Kasumi-1 (cell line): ENCODE measurements at places on chromosomes 11 and 22.

- no peak for DNase-seq
Measured at GRCh38 chr22:44455963-44456358, 42.1 kb downstream of the RTL6 start.

GRCh38 chr22:27134315-27134701 lies 476.9 kb downstream of the MIAT start:
- peak; percentile 84 for DNase-seq

- DNase-seq: no peak
Measured at GRCh38 chr11:87083029-87083428, 45.3 kb downstream of the TMEM135 start.

DNA sequence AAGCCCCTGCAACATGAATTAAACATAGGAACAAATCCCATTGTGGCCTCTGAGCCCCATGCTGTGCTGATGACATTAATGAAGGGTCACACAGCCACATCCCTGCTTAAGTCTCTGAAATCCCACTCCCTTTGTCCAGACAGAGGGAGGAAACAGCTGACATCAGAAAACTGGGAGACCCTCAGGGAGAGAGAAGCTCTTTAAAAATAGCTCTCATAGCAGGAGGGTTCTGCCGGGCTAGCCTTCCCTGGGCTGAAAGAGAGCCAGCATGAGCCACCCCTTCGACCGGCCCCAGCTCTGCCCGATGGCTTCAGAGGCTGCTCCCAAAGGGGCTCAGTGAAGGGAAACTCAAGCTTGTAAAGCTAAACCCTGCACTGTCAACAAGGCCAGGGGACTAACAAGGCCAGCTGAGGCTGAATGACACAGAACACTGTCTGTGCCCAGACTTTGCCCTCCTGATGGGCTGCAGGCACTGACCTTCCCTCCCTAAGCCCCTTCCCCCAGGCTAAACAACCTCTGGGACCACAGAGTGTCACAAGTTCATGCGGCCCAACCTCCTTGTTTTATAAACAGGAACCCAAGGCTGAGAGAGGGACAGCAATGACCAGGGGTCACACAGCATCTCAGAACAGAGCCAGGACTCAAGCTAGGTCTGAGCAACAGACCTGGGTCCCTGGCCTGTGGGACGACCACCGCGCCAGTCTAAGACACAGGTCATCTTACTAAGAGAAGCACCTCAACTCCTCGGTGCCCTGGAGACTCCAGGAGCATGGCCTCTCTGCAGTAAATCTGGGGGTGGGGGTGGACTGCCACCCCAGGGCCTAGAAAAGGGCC lies 163.8 kb downstream of the CHST1 start:
- DNase-seq: no peak

DNA sequence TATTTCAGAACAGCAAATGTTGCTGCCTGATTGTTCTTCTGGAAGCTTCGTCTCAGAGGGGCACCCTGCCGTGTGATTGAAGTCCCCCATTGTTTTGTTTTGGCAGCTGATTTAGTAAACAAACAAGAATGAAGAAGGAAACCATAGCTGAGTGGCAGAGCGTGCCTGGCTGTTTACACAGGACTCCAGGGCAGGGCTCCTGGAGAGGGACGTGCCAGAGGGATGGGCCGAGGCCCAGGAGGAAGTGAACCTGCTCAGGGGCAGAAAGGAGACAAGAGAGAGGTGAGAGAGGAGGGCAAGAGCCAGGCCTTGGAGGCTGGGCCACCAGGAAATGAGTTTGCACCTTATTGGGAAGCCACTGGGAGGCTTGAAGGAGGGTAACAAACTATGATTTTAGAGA lies 85.5 kb upstream of the B3GAT1 start:
- DNase-seq: no peak

DNA sequence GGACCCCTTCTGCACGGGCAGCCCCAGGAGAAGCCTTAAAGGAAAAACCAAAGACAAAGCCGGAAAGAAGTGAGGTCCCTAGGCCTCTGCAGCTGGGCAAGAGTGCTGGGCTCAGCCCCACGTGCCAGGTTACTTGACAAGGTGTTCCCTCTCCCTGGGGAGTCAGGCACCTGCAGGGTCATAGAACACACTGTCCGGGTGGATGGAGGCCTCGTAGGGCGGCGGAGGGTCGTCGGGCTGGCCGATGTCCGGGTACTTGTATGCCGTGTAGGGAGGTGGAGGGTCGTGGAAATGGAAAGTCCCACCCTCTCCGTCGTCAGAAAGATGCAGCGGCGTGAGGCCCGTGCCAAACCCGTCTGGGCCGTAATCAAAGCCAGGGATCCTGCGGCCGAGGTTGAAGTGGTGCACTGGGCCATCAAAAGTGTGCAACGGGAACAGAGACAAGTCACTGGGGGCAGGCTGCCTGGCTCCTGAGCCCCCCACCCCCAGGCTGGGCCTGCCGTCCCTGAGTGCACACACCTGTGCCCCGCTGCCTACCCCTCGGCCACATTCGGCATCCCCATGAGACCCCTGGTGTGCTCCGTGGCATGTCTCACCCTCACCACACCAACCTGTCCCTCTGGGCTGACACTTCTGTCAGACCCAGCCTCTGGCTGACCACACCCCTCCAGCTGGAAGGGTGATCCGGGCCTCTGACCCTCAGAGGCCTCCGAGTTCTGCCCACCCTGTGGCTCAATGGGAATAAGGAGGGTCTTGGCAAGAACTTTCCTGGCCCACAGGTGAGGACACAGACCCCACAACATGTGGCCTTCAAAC lies 81.1 kb downstream of the DGCR2 start:
- no peak for DNase-seq

DNA sequence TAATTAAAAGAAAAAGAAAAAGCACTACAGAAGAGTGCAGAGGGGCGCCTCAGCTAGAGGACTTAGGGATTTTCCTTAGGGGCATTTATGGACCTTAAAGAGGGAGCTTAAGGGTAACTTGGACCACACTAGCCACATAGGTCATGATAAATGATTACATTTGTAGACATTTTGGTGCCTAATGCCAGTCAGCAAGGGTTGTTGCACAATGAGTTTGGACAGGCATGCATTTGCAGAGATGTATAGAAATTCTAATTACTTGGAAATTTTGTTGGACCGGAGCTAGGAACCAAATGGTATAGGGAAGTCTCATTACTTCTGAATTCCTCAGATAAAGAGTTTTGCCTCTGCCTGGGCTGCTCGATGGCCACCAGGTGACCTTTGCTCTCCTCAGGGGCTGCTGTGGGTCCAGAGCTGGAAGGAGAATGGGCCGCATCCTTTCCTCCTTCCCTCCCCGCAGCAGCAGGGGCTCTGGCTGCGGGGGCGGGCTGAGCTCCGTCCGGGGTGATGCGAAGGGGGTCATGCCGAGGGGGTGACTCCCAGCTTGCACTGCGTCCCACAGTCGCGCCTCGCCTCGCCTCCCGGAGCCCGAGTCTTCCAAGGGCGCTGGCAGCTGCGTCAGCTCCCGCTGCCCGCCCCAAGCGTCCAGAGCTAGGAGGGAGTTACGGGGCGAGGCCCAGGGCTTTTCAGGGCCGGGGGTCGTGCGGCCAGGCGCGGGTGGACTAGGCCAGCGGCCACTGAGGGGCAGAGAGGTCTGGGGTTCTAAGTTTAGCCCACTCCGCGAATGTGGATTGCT lies 20.3 kb upstream of the MALAT1 start:
- no peak for DNase-seq

GRCh38 chr22:49937758-49938564 lies 19.5 kb downstream of the CRELD2 start:
- no peak for DNase-seq

DNA sequence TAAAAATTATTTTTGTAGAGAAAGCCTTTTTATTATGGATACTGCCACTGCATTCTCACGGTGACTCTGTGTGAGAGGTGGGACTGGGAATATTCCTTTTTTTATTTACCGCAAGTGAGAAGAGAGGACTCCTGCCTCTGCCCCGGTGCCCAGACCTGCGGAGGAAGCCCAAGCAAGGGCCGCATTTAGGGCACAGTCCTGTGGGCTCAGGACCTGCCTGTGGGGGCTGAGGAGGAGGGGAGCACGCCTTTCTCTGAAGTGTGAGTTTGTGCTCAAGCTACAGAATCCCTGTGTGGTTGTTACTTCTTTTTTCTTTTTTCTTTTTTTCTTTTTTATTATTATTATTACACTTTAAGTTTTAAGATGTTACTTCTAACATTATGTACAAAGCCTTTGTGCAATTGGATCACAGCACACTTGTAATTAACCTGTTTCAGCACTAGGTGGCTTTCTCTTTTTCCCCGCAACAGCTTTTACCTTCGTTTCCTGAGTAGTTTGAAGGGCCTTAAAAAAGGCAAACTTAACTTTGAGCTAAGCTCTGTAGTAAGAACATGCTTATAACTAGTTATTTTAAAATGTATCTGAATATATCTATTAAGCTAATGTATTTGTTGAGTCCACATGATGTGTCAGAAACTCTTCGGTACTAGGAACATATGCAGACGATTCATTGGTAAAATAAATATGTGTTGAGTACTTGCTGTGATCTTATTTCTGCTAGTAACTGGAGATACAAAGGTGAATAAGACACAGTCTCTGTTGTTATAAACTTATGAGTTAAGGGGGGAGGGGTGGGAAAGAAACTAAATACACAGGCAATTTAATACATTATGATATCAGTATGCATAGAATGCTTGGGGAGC lies 18.3 kb downstream of the AMOTL1 start:
- peak; percentile 68 for DNase-seq

DNA sequence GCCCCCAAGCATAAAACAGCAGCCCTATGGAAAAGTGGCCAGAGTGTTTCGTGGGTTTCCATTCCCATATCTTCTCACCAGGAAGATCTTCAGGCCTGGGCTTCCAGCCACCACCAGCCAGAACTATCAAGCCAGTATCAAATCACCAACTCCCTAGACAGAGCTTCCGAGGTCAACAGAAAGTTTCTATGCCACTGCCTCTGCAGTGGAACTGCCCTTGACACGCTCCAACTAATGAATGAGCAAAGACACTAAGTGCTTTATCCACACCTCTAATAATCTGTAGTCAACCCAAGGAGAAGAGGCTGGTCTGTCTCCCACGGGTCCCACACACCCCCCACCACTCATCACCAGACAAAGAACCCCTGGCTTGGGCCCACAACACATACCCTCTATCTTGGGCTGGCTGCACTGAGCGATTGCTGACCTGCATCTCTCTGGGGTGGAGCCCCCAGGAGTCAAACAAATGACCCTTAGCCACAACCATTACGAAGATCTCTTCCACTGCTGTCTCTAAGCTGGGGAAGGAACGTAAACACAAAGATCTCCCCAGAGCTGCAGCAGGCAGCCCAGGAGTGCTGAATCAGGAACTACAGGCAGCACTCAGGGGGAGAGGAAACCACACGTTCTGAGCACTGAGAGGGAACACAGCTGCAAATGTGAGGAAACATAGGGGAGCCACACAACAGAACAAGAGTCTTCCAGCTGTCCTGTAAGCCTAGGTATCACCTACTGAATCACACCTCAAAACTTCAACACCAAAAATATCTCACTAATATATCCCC lies 9.7 kb downstream of the OR5AN1 start:
- peak; percentile 87 for DNase-seq

GRCh38 chr22:43167001-43167589 lies 15.7 kb downstream of the TSPO start:
- DNase-seq: no peak

GRCh38 chr11:132123854-132124835 lies 753.7 kb downstream of the NTM start:
- no peak for DNase-seq

DNA sequence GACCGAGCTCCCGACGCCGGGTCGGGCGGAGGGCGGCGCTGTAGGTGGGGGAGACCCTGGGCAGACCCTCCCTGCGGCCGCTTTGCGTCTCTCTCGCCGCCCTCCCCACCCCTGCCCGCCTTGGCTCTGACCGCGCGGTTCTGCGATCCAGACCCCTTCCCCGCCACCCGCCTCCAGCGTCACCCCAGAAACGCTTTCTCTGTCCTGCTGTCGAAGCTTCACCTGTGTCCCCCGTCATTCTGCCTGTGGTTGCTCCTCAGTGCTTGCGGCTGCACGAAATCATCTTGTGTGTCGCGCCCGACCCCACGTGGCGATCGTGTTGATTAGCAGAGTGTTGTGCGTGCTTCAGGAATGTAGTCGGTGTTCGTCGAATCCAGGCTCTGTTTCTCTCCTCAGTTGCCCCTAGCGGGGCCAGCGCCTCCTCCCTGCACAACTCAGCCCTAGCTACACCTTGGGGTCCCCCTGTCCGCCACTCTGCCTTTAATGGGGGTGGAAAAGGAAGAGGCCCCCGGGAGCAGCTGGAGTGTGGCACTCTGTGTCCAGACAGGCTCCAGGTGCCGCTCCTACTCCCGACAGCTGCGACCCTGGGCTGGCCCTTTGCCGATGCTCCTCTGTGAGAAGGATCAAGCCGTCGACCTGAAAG lies 851 bp downstream of the PTDSS2 start:
- DNase-seq: peak; percentile 80

- no peak for DNase-seq
Measured at GRCh38 chr11:134086376-134086775, 17.5 kb downstream of the JAM3 start.

- no peak for DNase-seq
Measured at GRCh38 chr11:61052182-61052972, 49.9 kb upstream of the CD5 start.
